ENCODE measurements at places on chromosomes 2 and 18.

- DNase-seq, result no peak
Observed at GRCh38 chr2:23578964-23579671, 194.1 kb downstream of the KLHL29 start.

DNA sequence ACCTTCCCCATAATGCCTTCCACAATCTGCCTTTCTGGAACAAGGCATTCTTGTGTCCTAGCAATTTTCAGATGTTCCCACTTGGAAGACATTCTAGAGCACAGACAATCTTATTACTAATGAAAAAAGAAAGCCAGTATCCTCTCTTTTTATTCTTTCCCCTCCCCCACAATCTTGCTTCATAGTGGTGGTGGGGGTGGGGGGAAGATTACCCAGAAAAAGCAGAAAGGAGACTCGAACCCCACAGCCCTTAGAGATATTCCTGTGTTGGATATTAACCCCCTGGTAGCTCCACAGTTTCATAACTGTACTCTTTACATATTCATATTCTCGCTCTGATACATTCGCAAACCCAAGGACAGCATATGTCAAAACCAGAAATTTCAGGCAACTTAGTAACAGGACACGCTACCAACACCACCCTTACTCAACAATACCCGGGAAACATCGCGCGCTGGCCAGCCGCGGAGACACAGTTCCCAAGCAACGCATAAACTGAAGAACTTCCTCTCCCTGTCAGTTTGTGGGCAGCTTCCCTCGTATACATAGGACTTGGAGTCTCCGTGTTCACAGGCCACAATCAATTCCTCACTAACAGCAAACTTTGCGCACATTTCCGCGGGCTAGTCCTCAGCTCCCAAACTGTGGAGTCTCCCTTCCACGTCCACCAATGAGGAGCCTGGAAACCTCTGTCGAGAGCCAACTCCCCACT is 793 bp downstream of the NR4A2 start:
- no peak for DNase-seq

- DNase-seq, result no peak
Observed at GRCh38 chr2:15096873-15097272, 464.3 kb downstream of the NBAS start.

DNA sequence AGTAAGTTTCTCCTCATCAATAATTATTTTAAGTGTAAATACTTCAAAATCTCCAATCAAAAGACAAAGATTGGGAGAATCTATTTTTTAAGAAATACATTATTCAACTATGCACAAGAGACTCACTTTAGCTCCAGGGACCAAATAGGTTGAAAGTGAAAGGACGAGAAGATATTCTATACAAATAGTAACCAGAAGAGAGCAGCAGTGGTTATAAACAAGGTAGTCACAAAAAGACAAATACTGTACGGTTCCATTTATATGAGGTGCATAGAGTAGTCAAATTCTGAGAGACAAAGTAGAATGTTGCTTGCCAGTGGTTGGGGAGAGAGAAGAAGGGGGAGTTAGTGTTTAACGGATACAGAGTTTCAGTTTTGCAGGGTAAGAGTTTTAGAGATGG is 69.8 kb downstream of the POU3F3 start:
- no peak for DNase-seq

- no peak for DNase-seq
Observed at GRCh38 chr2:224780106-224780505, 63.9 kb upstream of the CCDC195 start.

- DNase-seq, result no peak
Observed at GRCh38 chr2:101630224-101630949, 67.1 kb upstream of the MAP4K4 start.

- no peak for DNase-seq
Observed at GRCh38 chr2:172945510-172945850, 130.2 kb upstream of the MAP3K20 start.
